Stimulated activated CD4-positive, alpha-beta T cell treated with anti-CD3 and anti-CD28 coated beads, TNF-alpha, amount 100 ng/mL, for 24 hours (primary cell): ENCODE measurements at places on chromosomes 7 and 10.

GRCh38 chr10:17548770-17549169 lies 68.4 kb downstream of the HACD1 start:
- DNase-seq, result no peak

- DNase-seq, result no peak
Measured at GRCh38 chr7:99579956-99580777, 17.9 kb upstream of the TMEM225B start.

- DNase-seq, result no peak
Measured at GRCh38 chr7:117186218-117187010, 136.4 kb downstream of the WNT2 start.

DNA sequence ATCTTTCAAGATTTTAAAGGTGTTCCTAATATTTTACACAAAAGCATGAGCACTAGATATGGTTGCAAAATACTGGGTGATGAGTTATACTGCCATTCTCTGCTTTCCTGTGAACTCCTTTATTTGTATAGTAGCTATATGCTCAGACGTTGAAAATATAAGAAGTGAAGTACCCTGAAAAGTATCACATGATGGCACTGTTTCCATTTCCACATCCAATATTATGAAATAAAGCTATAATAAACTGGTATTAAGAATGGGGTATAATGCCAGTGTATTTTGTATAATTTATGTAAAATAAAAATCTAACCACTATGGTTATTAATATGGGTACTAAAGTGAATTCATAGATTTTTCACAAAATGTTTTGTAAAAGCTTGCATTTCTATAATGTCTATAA lies 79.6 kb upstream of the FOXP2 start:
- no peak for DNase-seq

DNA sequence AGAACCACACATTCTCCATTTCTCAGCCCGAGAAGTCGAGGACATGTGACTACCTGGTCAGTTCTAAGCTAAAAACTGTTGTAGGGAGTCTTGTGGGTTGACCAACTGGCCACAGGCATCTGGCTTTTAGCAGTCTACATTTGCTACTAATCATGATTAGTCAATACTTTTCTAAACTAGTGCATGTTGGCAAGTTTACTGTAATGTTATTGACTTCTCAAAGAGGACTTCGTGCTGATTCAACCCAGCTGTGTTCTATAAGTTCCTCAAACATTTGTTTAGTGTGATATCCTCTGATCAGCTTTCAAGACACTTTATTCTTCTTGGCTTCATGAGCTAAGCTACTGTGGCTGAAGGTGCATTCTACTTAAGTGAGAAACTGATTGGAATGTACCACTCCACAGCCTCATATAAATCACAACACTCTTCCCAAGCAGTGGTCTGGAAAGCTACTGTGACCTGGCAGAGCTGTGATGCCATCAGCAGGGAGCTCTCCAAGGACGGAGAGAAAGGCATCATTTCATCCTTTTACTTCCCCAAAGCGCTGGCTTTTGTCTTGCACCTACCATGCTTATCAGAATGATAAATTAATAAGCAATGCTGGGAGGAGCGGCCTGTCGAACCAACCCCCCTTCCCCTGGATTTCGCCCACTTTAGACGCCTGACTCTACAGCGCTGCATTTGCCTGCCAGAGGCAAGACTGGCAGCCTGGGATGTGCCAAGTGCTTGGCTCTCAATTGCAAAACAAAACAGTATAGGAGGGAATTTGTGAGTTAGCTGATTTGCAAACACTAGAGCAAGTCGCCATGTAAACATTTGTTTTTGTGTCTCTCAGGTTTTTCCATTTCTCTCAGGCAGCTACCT lies 206.7 kb upstream of the PLXNA4 start:
- DNase-seq, result no peak

- no peak for DNase-seq
Measured at GRCh38 chr7:50953303-50953702, 170.6 kb upstream of the GRB10 start.

GRCh38 chr10:108421266-108421665 lies 1256.8 kb upstream of the SORCS1 start:
- DNase-seq, result no peak

GRCh38 chr10:67017218-67017617 lies 91.4 kb downstream of the LRRTM3 start:
- no peak for DNase-seq

GRCh38 chr10:1687190-1687589 lies 50.1 kb downstream of the ADARB2 start:
- no peak for DNase-seq

DNA sequence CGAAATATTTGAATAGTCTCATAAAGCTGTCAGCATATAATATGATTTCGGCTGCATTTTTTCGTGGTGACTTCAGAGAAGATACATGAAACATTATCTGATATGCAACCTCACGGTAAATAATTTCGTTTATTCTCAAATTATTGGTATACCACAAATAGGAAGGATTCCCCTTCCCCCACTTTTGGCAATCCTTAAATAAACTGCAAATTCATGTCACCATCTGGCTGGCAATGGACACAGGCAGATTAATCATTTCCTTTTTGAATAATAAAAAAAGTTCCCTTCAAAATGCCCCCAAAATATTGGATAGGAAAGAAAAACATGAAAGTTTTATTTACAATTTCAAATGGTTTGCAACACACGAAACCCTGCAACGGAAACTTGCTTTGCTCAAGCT lies 234.5 kb upstream of the MEOX2 start:
- DNase-seq, result no peak

- no peak for DNase-seq
Measured at GRCh38 chr10:70575874-70576802, 26.4 kb downstream of the PRF1 start.

GRCh38 chr7:40640566-40640965 lies 505.8 kb downstream of the SUGCT start:
- DNase-seq, result no peak

DNA sequence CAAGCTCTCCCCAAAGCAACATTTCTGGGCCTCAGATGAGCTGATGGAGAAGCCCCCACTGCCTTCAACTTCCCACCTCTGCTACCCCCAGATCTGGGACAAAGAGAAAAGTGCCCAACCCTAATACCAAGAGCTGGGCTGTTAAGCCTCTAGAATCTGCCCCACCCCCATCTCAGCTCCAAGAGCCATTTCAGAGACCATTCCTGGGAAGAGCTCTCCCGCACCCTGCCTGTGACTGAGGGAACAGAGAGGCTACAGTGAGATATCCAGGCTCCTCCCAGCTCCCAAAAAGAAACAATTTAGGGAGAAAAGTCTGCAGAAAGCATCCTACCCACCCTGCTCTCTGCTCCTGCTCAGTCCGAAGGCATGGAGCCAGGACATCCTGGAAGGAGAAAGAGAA lies 2.5 kb upstream of the KCNH2 start:
- no peak for DNase-seq
